Fibroblast of skin of left quadriceps (primary cell): ENCODE measurements at places on chromosomes 5 and 9.

- DNase-seq, result no peak
Measured at GRCh38 chr9:9412241-9412640, 1200.6 kb downstream of the PTPRD start.

GRCh38 chr9:124137009-124137943 lies 120.5 kb upstream of the NEK6 start:
- no peak for DNase-seq

GRCh38 chr9:127505396-127506116 lies 54.2 kb downstream of the LRSAM1 start:
- DNase-seq, result no peak

GRCh38 chr9:20215552-20215951 lies 406.7 kb downstream of the MLLT3 start:
- no peak for DNase-seq

DNA sequence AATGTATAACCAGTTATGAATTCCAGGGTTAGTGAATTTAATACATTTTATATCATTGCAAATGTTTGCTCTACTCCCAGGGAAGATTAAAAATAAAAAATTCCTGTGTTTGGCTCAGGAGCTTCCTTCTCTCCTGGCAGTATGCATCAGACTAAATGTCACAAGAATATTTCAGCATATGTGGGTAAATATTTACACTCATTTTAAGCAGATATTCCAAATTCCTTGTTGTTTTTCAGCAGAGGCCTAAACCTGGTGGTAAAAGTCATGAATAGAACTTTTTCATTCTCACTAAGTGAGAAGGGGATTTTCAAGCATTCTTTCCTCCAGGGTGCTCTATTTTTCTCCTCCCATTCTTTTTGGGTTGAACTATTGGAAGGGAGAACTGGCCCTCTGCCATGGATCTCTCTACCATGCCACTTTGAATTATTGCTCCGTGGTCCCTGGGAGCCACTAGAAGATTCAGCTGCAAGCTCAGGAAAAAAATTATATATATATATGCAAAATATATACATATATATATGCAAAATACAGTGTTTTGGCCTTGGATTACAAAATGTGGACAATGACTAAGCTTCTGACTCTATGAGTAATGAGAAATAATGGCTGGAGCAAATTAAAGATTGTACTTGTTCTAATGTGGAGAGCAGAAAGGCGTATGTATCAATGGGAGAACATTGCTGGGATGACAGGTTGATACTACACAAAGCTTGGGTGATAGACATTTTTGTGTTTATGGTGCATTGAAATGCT lies 180.6 kb upstream of the PAPPA start:
- DNase-seq, result no peak

DNA sequence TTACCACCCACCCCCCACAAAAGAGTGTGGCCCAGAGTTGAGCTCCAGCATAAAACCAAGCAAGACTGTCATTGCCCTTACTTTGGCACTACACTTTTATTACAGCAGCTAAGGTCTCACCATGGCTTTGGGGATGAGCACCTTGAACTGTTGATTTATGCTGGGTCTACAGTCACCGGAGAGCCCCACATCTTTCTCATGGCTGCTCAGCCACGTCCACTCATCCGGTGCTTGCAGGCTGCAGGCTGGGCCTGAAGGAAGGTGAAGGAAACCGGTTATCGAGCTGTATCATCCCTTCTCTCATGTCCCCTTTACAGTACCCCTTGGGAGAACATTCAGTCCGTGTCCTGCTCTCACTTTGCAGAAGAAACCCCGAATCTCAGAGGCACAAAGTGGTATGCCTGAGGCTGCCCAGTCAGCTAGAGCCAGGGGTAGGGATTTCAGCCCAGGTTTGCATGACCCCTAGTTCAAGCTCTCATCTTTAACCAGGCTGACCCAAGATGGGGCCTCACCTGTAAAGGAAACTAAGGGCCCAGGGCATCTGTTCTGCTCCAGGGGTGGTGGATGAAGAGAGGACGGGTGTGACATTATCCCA lies 11.6 kb downstream of the TMOD1 start:
- no peak for DNase-seq

GRCh38 chr5:33808699-33809098 lies 83.1 kb downstream of the ADAMTS12 start:
- DNase-seq, result no peak

GRCh38 chr9:72704688-72705375 lies 183.4 kb downstream of the TMC1 start:
- no peak for DNase-seq

DNA sequence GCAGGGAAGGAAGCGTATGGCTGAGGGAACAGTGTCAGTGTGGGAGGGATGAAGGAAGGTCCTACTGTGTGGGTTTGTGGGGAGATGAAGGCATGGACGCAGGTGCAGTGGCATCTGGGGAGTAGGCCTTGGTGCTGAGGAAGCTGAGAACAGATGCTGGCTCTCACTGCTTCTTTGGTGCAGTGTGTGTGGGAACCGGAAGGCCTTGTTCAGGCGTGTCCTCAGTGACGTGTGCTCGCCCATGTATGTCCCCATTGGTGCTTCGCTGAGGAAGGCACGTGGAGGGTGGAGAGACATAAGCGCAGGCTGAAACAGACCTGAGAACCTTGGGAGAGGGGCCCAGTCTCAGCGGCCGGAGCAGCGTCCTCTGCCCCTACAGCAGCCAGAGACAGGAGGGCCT lies 18.7 kb downstream of the ADAMTS13 start:
- DNase-seq, result no peak

- no peak for DNase-seq
Measured at GRCh38 chr9:37412431-37413151, 9.9 kb upstream of the GRHPR start.

GRCh38 chr5:131639148-131639547 lies 4.1 kb upstream of the RAPGEF6 start:
- no peak for DNase-seq

- DNase-seq, result no peak
Measured at GRCh38 chr5:169751490-169751889, 114.4 kb downstream of the DOCK2 start.

GRCh38 chr5:55308254-55308836 lies 556 bp downstream of the MTREX start:
- no peak for DNase-seq

GRCh38 chr5:71601222-71602026 lies 14.3 kb downstream of the MCCC2 start:
- DNase-seq, result peak; percentile 81

GRCh38 chr9:69395718-69396117 lies 70.7 kb downstream of the ENTREP1 start:
- no peak for DNase-seq

DNA sequence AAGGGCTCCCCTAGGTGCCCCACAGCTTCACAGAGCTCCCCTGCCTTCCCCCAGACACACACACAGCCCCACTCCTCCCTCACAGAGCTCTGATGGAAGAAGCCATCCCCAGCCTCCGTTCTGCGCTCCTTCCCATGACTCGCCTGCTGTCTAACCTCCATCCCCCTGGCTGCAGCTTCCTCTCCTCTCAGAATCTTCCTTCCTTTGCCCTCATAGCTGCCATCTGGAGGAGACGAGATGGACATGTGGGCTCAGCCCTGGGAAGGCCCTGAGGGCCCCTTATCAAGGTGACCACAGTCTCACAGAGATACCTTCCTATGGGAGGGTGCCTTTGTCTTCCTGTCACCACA lies 94.3 kb downstream of the PCDH1 start:
- no peak for DNase-seq

DNA sequence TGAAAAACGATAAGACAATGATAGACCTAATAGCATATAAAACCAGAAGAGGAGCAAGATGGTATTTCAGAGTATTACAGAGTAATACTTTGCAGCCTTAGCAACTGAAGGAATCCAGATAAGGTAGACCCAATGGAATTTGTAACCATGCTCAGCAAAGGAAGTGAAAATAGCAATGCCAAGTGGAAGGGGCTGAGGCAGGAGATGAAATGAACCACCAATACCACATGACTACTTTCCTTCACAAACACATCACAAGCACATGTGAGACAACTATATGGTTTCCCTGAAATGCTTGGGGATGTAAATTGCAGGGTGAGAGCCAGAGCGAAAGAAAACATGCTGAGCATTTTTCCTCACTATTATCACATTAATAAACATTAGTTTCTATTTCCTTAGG lies 79.8 kb upstream of the MELK start:
- no peak for DNase-seq

DNA sequence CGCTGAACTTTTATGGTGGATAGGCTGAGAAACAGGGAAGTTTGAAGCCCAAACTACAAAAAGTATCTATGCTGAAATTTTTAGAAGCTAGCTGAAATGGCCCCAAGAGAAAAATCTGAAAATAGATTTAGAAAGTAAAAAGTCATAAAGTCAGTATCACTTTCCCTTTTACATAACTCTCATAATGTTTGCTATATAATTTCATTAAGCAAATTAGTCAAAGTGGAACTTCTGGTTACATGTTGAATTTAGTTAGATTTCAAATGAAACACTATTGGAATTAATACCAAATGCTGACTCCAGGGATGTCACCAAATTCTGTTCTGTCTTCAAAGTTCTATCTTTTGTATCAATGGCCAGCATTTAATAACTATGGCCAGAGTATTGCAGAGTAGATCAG lies 126.9 kb downstream of the TTC39B start:
- DNase-seq, result no peak

DNA sequence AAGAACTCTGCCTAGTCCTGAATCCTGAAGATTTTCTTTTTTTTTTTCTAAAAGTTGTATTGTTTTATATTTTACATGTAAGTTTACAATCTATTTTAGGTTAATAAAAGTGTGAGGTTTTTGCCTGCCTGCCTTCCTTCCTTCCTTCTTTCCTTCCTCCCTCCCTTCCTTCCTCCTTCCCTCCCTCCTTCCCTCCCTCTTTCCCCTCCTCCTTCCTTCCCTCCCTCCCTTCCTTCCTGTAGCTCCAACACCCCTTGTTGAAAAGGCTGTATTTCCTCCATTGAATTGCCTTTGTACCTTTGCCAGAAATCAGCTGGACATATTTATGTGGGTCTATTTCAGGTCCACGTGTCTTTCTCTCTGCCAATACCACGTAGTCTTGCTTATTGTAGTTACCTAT lies 46.6 kb downstream of the CACNA1B start:
- DNase-seq, result no peak

DNA sequence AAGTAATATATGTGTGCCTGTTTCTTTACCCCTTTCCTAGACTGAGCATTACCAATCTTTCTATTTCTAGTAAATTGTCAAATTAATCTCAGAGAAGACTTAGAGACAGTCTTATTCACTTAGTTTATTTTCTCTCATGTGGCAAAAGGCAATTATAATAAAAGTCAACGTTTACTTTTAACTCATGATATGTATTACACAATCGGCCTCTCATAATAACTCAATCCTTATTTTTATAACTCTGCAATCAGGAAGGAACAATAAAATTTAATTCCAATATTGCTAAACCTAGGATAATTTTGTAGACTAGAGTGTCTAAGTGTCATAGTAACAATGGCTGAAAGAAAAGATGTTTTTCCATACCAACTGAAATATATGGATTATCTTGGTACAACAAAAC lies 214.6 kb downstream of the PDE4D start:
- DNase-seq, result no peak

- no peak for DNase-seq
Measured at GRCh38 chr5:126483156-126483555, 59.9 kb downstream of the GRAMD2B start.

DNA sequence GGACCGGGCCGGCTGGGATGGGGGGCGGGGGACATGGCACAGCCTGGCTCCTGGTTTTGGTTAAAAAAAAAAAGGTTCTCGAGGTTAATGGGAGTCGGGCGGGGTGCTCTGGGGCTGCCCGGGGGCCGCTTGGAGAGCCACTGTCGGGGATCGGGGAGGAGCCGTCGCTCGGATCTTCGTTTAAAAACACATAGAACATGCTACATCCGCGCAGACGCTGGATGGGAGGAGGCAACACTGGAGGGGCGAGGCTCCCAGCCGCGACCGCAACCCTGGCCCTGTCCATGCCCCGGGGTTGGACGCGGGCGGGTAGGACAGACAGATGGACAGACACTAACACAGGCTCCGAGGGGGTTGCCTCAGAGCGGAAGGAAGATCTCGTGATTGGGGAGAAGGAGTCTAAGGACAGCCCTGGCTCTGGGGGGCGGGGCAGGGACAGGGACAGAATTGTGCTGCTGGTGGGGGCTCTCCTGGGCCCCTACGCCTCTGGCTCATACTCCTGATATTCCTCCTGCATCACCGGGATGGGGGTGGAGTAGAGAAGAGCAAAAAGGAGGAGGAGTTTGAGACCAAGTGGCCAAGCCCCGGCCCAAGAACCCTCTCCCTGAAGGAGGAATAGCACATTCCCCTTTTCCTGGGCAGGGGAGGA lies 9.9 kb downstream of the SNCB start:
- DNase-seq, result no peak

DNA sequence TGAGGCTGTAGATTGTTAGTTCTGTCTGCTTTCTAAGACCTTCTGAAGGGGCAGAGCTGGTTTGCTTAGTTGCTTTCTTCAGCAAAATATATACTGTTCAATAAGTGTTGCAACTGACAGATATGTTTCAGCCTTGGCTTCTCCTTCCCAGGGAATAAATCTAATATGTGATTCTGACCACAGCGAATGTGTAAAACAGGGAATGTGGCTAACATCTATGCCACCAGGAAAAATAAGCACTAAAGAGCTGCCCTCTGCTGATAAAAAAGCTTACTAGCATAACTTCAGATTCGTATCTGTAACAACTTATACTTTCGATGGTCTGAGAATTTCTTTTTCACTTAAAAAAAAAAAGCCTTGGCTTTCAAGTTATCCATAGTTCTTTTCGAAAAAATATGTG lies 13.0 kb upstream of the OSMR start:
- DNase-seq, result no peak

DNA sequence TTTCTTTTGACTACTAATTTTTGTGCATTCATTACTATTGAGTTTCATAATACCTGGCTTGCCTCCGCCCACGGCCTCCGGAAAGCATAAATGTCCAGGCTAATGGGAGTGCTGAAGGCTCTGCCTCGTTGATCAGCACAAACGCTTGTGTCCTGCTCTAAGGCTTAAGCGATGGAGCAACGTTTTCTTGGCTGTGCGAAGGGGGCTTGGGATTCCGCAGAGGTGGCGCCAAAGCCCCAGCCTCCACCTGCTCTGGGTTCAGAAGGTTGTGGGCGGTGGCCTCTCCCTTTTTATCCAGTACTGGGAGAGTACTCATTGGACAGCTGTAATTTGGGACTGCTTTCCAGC lies 19.7 kb downstream of the ANXA2R start:
- no peak for DNase-seq

GRCh38 chr9:130815242-130815808 lies 19.7 kb upstream of the ABL1 start:
- no peak for DNase-seq

DNA sequence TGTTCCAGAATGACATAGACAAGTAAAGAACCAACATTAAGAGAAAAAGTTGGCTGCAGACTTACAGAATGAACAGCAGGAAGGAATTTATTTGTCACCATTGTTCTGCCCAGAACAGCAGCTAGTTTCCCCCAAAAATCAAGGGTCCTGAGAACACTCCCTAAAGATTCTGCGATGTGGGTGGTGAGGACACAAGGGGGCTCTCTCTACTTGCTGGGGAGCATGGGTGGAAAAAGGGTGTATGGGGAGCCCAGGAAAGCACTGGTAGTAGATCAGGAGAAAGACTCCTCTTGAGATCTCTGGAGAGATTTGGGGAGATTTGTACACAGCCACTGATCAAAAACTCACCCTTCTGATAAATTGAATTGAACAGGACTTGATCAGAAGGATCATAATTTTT lies 316.5 kb downstream of the KCTD16 start:
- DNase-seq, result no peak

GRCh38 chr9:4670591-4670990 lies 4.3 kb upstream of the SPATA6L start:
- DNase-seq, result no peak
